ENCODE measurements at places on chromosomes 11 and 22. TPM values are rescaled to one million over a fixed set of nuclear protein-coding genes. Genes with fewer than 3 reads are reported as not detected.

DNA sequence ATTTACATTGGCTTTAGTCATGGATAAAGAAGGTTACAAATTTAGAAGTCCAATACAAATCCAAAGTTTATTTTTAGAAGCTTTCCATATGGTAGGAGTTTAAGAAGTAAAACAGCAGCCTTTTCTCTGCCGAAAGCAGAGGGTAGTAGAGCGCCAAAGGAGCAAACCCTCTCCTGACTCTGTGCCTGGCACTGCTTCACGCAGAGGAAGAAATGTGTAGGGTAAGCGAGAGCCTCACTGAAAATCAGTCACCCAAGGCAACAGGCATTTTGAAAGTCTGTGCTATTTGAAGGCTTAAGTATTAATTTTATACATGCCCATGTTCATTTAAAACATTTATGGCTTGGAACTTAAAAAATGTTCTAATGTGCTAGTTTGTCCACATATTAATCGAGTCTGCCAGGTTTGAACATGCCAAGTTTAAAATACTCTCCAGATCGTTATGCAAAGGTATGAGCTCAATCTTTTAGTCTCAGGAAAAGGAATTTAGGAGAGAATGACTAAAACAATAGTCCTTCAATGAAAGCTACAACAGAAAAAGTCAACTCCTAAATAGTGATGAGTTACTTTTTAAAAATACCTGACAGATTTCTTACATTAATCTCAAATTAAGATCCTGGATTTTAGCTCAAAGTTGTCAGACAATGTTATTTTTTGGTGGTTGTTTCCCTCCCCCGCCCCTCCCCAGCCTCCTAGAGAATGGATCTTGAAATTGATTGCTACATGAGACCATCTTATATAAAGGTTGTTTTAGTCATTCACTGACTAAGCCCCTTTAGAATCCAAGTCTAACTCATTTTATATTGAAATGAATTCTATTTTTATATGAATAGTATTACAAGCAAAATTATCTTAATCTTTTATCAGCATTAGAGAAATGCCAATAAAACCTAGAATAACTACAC is 38.7 kb downstream of the MRTFA start:
- no peak overlapping the region for H3K4me3 ChIP-seq
- no peak for DNase-seq
- H3K4me1 ChIP-seq = peaks cover 72% of the 10 kb centered on the region
- H3K36me3 ChIP-seq = no peaks in the 10 kb centered on the region
- no peak overlapping the region for H3K27ac ChIP-seq
- no peaks in the 10 kb centered on the region for H3K27me3 ChIP-seq

DNA sequence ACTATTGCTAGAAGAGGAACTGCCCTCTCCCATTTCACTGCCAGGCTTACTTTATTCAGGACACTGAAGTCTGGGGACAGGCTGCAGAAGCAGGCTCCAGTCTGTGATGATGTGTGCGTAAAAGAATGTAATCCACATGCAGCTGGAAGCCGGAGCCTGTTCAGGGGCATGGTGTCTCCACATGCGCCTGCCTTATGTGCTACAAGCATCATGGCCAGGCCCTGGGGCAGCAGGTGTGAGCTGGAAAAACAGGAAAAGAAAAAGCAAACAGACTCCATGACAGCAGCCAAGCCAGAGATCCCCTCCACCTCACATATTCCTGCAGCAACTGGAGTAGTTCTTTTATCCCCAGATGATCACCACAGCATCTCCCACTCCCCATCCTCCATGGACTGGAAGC is 33.4 kb downstream of the ARFGAP2 start:
- no peak overlapping the region for H3K4me3 ChIP-seq
- no peaks in the 10 kb centered on the region for H3K36me3 ChIP-seq
- H3K27ac ChIP-seq = no peak overlapping the region
- no peaks in the 10 kb centered on the region for H3K4me1 ChIP-seq
- no peaks in the 10 kb centered on the region for H3K27me3 ChIP-seq

- H3K4me3 ChIP-seq = no peak overlapping the region
- DNase-seq = peak; percentile 67
- no peaks in the 10 kb centered on the region for H3K4me1 ChIP-seq
Measured at GRCh38 chr11:47340980-47341775, 11.3 kb downstream of the MYBPC3 start.

GRCh38 chr11:12251666-12252560 is 125.5 kb upstream of the PARVA start:
- no peak overlapping the region for H3K4me3 ChIP-seq
- H3K27me3 ChIP-seq = no peaks in the 10 kb centered on the region
- H3K27ac ChIP-seq = no peak overlapping the region
- peaks cover 37% of the 10 kb centered on the region for H3K36me3 ChIP-seq
- DNase-seq = no peak
- H3K4me1 ChIP-seq = no peaks in the 10 kb centered on the region

DNA sequence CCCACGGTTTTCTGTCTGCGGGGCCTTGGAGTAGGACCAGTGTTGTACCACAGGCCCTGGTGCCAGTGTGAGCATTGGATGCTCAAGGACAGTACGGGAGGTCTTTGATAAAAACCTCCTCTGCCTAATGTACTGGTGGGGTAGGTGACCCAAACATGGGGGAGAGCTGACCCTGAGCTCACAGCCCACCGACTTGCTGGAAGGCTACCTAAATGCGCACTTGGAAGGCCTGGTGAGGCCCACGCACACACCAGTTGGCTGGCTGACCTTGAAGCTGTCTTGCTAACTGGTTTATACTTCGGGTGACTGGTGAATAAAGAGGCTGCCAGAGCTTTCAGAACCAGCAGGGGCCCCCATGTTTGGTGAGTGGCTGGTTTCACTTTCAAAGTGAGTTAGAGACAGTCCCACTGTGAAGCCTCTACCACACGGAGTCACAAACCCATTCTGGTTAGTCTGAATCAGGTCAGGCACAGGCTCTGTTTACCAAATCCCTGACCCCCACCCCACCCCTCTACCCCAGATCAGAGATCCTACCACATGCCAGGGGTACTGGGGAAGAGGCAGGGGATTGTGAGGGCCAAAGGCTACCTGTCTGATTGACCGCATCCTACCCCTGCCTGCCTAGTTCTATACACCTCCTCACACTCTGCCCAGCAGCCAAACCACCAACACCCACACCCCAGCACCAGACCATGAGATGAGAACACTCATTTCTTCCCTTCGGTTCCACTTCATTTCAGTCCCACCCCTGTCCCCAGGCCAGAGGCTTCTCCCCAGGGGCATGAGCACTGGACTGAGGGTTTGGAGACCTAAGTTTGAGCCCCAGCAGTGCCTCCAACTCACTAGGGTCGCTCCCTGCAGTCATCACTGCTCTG is 12.7 kb upstream of the IL2RB start:
- peak overlapping the region; percentile 62 for H3K27ac ChIP-seq
- H3K36me3 ChIP-seq = no peaks in the 10 kb centered on the region
- DNase-seq = peak; percentile 82
- H3K27me3 ChIP-seq = no peaks in the 10 kb centered on the region

DNA sequence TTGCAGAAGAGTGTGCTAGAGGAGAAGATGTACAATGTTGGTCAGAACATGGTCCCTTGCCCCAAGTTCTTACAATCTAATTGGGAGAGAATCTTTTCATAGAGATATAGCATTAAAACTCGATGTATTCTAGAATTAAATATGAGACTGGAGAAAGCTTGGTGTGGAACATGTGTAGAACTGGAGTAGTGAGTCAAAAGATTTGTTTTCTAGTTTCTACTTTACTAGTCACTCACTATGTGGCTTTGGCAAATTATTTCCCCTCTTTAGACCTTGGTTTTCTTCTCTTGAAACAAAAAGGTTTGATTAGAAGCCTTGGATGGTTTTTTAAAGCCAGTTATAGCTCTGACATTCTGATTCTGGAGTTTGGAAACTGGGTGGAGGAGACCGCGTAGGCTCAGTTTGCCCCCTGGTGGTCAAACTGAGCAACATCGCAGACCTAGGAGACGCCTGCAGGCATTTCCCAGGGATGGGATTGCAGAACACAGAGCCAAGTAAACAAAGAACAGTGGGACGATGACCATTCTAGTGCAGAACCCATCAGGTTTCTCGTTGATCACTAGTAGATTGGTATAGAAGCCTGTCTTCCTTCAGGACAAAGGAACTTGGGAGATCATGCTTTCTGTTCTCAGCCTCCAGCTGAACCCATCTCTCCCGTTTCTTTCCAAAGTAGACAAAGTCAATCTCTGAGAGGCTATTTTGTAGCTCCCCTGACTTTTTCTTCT is 8.5 kb upstream of the CHRDL2 start:
- DNase-seq = no peak
- no peaks in the 10 kb centered on the region for H3K27me3 ChIP-seq
- peaks cover 7% of the 10 kb centered on the region for H3K4me1 ChIP-seq
- no peaks in the 10 kb centered on the region for H3K36me3 ChIP-seq

- peak; percentile 29 for DNase-seq
- H3K27ac ChIP-seq = no peak overlapping the region
- no peaks in the 10 kb centered on the region for H3K27me3 ChIP-seq
- peaks cover 97% of the 10 kb centered on the region for H3K36me3 ChIP-seq
- H3K4me1 ChIP-seq = peaks cover 4% of the 10 kb centered on the region
Measured at GRCh38 chr22:45185718-45186514, 22.2 kb downstream of the NUP50 start.

GRCh38 chr22:25453557-25453956 is 110.9 kb upstream of the GRK3 start:
- H3K27ac ChIP-seq = no peak overlapping the region
- no peaks in the 10 kb centered on the region for H3K27me3 ChIP-seq
- peaks cover 71% of the 10 kb centered on the region for H3K36me3 ChIP-seq
- H3K4me1 ChIP-seq = peaks cover 23% of the 10 kb centered on the region
- peak; percentile 10 for DNase-seq

DNA sequence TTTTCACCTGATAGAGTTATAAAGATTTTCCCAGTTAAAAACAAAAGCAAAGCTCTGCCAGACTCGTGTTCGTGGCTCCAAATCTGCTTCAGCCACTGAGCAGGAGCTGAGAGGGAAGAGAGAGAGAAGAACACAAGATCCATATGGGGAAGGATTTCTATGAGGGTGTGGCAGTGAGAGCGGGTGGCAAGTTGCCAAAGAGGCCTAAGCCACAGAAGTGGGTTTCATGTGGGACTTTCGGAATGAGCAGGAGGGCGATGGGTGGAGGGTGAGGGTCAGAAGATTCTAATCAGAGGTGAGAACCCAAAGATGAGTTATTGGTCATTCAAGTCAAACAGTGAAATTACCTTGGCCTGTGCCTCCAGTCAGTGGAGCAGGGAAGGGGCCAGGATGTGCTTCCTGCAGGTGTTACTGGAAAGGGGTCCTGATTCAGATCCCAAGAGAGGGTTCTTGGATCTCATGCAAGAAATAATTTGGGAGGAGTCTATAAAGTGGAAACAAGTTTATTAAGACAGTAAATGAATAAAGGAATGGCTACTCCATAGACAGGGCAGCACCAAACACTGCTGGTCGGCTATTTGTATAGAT is 40.5 kb upstream of the TOP3B start:
- DNase-seq = no peak
- H3K36me3 ChIP-seq = no peaks in the 10 kb centered on the region
- no peak overlapping the region for H3K4me3 ChIP-seq

GRCh38 chr11:118304568-118305248 is at the start of gene CD3E:
Gene CD3E, plus strand, starts transcription at chr11:118304730. Its CDS starts 223 bp downstream, at chr11:118304953.
- H3K4me1 ChIP-seq = peaks cover 3% of the 10 kb centered on the region
- H3K4me3 ChIP-seq = peak within 1 kb of the TSS; percentile 31
- no peaks in the 10 kb centered on the region for H3K36me3 ChIP-seq
- DNase-seq = peak; percentile 75
- H3K27ac ChIP-seq = peak within 1 kb of the TSS; percentile 64

DNA sequence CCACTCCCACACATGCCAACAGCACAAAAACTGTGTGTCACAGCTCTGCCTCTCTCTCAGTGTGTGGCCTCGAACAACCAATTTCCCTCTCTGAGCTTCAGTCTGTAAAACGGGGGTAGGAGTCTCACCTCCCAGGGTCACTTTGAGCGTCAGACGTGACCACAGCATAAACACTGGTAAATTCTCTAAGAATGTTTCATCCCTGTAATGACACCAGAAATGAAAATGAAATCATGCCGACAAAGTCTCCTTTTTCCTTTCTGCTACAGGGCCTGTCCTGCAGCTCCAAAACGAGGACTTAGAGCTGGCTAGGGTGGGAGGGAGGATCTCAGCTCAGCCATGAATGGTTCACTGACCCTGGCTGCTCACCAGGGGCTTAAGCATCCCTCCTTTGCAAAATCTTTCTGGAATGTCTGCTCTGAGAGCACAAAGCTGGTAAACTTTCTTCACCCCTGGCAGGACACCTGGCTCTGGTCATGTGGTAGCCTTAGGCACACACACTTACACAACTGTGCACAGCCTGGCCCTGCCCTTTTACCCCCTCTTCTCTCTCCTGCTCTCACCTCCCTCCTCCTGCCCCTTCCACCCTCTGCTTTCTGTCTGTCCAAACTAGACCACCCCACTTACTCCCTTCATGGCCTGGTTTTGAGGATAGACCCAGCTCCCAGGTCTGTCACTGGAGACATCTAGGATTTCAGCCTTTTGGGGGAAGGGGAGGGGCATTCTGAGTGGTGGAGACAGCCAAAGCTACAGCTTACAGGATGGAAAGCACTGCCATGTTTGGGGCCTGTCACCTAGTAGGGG is 12.3 kb upstream of the TSKU start:
- H3K4me1 ChIP-seq = peaks cover 90% of the 10 kb centered on the region
- H3K27me3 ChIP-seq = no peaks in the 10 kb centered on the region
- no peak overlapping the region for H3K27ac ChIP-seq
- peak; percentile 30 for DNase-seq
- H3K4me3 ChIP-seq = no peak overlapping the region
- no peaks in the 10 kb centered on the region for H3K36me3 ChIP-seq

- peaks cover 21% of the 10 kb centered on the region for H3K4me1 ChIP-seq
- H3K4me3 ChIP-seq = no peak overlapping the region
- no peak for DNase-seq
- peaks cover 8% of the 10 kb centered on the region for H3K36me3 ChIP-seq
Measured at GRCh38 chr11:36478700-36479329, 31.3 kb downstream of the TRAF6 start.

DNA sequence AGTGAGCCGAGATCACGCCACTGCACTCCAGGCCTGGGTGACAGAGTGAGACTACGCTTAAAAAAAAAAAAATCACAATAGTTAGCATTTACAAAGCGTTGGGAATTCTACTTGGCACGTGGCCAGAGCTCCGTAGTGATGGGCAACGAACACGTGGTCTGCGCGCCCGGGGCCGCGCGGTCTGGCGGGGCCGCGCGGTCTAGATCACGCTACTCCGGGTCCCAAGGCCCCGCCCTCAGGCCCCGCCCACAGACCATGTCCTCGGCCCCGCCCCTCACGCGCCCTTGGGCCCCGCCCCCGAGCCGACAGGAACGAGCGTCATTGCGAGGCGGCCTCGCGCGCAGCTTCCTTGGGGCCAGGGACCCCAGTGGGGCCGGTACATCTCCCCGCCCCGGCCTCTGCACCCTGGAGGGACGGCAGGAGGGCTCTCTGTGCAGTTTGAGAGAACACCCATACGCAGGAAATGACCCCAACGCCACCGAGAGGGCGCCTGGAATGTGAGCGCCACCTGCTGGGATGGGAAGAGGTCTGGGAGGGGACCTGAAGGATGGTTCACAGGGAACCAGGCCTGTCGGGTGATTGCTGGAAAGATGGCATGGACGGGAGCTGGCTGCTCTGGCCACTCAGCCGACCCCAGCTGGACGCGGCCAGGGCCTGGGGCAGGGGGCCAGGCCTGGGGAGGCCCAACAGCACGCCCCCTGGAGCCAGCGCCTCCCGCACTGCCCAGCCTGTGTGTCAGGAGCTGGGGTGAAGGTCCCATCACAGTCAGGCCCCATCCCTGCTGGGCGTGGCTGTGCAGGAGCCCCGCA is 2.0 kb upstream of the PTDSS2 start:
- H3K36me3 ChIP-seq = peaks cover 11% of the 10 kb centered on the region
- peak overlapping the region; percentile 94 for H3K27ac ChIP-seq
- no peaks in the 10 kb centered on the region for H3K27me3 ChIP-seq

The B3GAT1 gene
- total RNA-seq = 1.7 TPM

The TENM4 gene
- 0.66 TPM for total RNA-seq

The ALKBH8 gene
- 9.8 TPM for total RNA-seq

The PVALB gene
- total RNA-seq = 0.91 TPM

The HEPHL1 gene
- total RNA-seq = not detected

The DGCR2 gene
- total RNA-seq = 54.8 TPM

The TBX1 gene
- 0.68 TPM for total RNA-seq

The GRIA4 gene
- not detected for total RNA-seq

The OR52N4 gene
- total RNA-seq = 1.0 TPM

The ANAPC15 gene
- 25.0 TPM for total RNA-seq

The TMEM86A gene
- total RNA-seq = 18.8 TPM
